ENCODE measurements at places on chromosomes 1 and 21.

DNA sequence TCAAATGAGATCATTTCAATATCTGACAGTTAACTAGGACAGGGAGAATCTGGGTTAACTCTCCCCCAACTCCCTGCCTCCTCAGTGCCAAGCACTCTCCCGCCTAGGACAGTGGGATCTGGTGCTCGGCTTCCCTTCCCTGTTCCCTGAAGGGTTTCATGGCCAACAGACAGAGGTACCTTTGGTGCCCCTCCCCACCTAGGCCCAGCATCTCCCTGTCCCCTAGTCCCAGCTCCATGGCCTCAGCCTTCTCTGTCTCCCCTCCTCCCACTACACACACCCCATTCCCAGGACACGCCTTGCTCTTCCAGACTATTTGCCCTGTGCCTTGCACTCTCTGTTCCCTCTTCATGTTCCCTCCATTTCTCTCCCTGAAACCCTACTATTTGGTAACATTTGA, 77.1 kb downstream of the CD247 start:
- no peak for DNase-seq

GRCh38 chr1:31239653-31240241, at the start of gene NKAIN1:
TSS of gene NKAIN1 (minus strand) at chr1:31239887. CDS start at chr1:31239547, 340 bp downstream.
- peak; percentile 45 for DNase-seq

DNA sequence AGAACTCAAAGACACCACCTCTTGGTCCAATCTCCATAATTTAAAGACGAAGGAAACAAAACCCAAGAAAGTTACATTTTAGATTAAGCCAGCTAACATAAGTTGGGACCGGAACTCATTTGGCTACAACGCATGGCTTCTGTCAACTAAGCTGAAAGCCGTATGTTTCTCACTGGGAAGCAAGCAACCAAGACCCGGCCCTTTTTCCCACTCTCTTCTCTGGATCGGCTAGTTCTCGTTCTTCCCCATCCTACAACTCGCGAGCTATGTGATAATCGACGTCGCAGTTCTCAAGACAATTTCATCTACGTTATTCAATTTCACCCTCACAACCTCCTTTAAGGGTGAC, 601 bp downstream of the CCT8 start:
- DNase-seq, result no peak

GRCh38 chr1:53083636-53084588, 21.9 kb downstream of the PODN start:
- DNase-seq, result no peak

Measured in Ammon's horn (tissue), 1 donor.